ENCODE measurements at places on chromosomes 5 and 9. TPM values are rescaled to one million over a fixed set of nuclear protein-coding genes. Genes with fewer than 3 reads are reported as not detected.

DNA sequence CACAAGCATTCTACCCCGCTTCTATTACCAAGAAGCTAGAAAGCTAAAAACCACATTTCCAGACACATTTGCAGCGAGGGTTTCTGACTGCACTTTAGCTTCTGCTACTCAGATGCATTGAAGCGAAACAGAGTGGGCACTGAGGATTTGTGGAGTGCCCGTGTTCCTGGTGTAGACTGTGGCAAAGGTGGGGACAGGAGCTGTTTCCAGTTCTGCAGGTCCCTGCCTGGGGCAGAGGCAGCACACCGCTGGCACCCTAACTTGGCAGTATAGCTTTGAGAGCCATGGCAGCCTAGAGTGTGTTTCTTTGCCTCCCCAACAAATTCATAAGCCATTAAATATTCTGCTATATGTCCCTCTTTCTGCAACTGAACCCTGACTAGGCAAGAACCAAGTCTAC lies 108.6 kb upstream of the SPOCK1 start:
- DNase-seq, result no peak
- peaks cover 7% of the 10 kb centered on the region for H3K27me3 ChIP-seq
- H3K36me3 ChIP-seq, result no peaks in the 10 kb centered on the region
- H3K27ac ChIP-seq, result no peak overlapping the region

DNA sequence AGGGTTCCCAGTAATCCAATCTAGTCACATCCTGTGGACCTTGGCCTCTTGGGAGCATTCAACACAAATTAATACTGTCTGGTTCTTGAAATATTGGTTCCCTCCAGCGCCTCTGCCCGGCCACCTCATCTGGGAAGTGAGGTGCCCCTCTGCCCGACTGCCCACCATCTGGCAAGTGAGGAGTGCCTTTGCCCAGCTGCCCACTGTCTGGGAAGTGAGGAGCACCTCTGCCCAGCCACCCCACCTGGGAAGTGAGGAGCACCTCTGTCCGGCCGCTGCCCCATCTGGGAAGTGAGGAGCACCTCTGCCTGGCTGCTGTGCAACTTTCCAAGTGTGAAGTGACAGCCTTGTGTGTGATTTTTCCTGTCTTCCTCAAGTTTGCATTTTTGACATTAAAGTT lies 42.7 kb upstream of the SMIM15 start:
- H3K36me3 ChIP-seq, result no peaks in the 10 kb centered on the region
- no peak overlapping the region for H3K27ac ChIP-seq
- no peaks in the 10 kb centered on the region for H3K27me3 ChIP-seq

- H3K36me3 ChIP-seq, result peaks cover 4% of the 10 kb centered on the region
- H3K4me1 ChIP-seq, result peaks cover 14% of the 10 kb centered on the region
- no peaks in the 10 kb centered on the region for H3K27me3 ChIP-seq
- no peak overlapping the region for H3K4me3 ChIP-seq
Measured at GRCh38 chr5:60185231-60186099, 291.9 kb upstream of the PDE4D start.

GRCh38 chr9:127421057-127421456 lies 3.1 kb upstream of the ZNF79 start:
- H3K36me3 ChIP-seq, result no peaks in the 10 kb centered on the region
- peaks cover 31% of the 10 kb centered on the region for H3K4me1 ChIP-seq
- no peak overlapping the region for H3K4me3 ChIP-seq

- H3K4me1 ChIP-seq, result peaks cover 53% of the 10 kb centered on the region
- DNase-seq, result no peak
- no peaks in the 10 kb centered on the region for H3K36me3 ChIP-seq
- no peaks in the 10 kb centered on the region for H3K27me3 ChIP-seq
- peak overlapping the region; percentile 64 for H3K27ac ChIP-seq
Measured at GRCh38 chr9:77987880-77988525, 43.6 kb downstream of the GNAQ start.

GRCh38 chr9:93965830-93966577 lies 10.8 kb upstream of the BARX1 start:
- peaks cover 10% of the 10 kb centered on the region for H3K27me3 ChIP-seq
- H3K4me1 ChIP-seq, result peaks cover 1% of the 10 kb centered on the region
- H3K36me3 ChIP-seq, result no peaks in the 10 kb centered on the region

DNA sequence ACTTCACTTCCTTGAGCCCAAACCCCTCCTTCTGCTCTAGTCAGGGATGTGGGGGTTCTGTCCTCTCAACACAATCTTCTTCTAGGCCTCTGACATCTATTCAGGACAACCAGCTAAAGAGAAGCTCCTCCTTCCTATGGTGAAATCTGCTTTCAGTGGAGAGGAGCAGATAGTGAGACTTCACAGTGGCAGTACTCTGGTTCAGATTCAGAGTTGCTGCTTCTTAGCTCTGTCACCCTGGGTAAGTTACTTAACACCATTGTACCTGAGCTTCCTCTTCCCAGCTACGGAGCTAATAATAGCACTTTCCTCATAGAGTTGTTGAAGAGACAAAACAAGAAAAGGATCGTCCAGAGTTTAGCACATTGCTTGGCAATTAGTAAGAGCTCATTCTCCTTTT lies 77.3 kb upstream of the LARP1 start:
- no peaks in the 10 kb centered on the region for H3K27me3 ChIP-seq
- no peak overlapping the region for H3K27ac ChIP-seq
- H3K4me3 ChIP-seq, result no peak overlapping the region
- H3K4me1 ChIP-seq, result peaks cover 12% of the 10 kb centered on the region
- H3K36me3 ChIP-seq, result no peaks in the 10 kb centered on the region

The IFNK gene
- polyA plus RNA-seq, result not detected

The HMCN2 gene
- polyA plus RNA-seq, result not detected

The DRD1 gene
- not detected for polyA plus RNA-seq

The SHISAL2B gene
- polyA plus RNA-seq, result not detected

The ENTPD2 gene
- polyA plus RNA-seq, result not detected

Data from CD14-positive monocyte (primary cell).